ENCODE measurements at places on chromosomes 6 and 20.
A peak's percentile ranks its signal among the peaks of the same experiment; 100 is the strongest.

- no peak for DNase-seq
These were observed 1.9 kb upstream of the SLC35D3 start for GRCh38 chr6:136920216-136920615.

DNA sequence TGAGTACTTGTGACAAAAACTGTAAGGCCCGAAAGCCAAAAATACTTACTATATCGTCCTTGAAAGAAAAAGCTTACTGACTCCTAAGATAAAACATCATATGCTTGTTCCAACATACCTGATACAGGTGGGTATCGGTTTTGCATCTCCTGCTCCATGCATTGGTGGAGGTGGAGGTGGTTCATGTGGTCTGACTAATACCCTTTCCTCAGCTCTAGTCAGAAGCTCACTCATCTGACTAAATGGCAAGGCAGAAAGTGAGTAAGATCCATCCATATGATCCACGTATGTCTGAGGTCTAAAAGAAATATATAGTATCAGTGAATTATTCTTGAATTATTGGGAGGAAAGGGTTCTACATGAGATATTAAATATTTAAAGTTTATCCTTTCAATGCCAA is 76.2 kb downstream of the WASF1 start:
- peak; percentile 12 for DNase-seq

DNA sequence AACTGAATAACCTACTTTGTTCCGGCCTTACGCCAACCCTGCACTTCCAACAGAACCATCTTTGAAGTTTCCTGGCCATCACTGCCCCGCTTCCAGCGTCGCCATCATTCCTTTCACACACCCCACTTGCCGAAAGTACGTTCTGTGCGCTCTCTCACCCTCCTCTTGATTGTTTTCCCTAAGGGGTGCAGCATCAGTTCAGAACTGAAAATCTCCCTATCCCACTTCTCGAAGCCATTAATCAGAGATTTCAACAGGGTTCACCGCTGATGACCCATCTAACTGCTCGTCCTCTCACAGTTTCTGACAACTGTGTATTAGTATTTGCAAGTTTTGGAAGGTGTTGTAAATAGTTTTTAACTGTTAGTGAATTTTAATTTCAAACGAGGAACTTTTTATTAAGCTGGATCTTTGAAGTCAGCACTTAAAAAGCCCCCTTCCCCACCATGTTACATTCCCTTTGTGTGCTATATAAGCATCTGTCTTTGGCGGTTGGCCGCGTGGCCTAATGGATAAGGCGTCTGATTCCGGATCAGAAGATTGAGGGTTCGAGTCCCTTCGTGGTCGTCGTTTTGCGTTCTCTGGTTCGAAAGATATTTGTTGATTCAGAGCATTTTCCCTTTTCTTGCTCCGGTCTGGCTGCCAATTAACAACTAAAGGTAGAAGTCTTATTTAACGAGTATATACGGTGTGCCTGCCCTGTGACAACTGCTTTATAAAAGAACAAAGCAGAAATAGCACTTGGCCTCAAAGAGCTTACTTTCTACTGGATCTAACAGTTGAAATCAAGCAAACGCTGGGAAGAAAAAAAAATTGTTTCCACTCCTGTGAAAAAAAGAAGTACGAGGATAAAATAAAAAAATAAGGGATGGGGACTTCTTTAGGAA is 42.6 kb downstream of the TRIM27 start:
- peak; percentile 28 for DNase-seq

- no peak for DNase-seq
These were observed 100.3 kb downstream of the REV3L start for GRCh38 chr6:111382476-111383294.

- no peak for DNase-seq
These were observed 4.7 kb downstream of the UBE2J1 start for GRCh38 chr6:89347825-89348224.

- no peak for DNase-seq
These were observed 1.1 kb upstream of the MYLK4 start for GRCh38 chr6:2751871-2752270.

- no peak for DNase-seq
These were observed 3.1 kb upstream of the LAMA5 start for GRCh38 chr20:62370115-62370806.

GRCh38 chr20:32971703-32972161 is 32.5 kb downstream of the SUN5 start:
- peak; percentile 41 for DNase-seq

GRCh38 chr6:111171577-111172400 is 84.5 kb downstream of the SLC16A10 start:
- peak; percentile 30 for DNase-seq

DNA sequence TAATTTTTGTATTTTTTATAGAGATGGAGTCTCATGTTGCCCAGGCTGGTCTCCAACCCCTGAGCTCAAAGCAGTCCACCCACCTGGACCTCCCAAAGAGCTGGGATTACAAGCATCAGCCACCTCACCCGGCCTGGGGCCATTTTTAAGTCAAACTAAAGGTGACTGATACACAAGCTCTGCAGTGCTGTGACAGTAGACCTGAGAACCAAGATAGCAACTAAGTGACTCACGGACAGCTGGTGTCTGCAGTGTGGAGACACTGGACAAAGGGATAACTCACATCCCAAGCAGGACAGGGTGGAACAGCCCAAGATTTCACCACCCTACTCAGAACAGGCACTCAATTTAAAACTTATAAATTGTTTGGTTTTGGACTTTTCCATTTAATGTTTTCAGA is 402.5 kb downstream of the CD83 start:
- no peak for DNase-seq

- no peak for DNase-seq
These were observed 13.7 kb upstream of the ZNF831 start for GRCh38 chr20:59149678-59150504.

DNA sequence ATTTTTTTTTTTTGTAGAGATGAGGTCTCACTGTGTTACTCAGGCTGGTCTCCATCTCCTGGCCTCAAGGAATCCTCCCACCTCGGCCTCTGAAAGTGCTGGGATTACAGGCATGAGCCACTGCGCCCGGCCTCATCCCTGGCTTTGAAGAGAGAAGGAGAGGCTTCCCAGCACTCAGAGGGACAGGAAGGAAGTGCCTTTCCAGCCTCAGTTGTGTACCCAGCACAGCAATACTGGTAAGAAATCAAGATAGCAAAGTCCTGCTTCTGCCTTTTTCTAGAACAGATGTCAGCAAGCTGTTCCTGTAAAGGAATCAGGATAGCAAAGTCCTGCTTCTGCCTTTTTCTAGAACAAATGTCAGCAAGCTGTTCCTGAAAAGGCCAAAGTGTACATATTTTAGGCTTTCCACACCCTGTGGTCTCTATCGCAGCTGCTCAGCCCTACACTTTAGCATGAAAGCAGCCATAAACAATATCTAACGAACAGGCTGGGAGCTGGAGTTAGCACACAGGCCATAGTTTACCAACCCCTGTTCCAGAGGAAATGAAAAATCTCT is 6.3 kb upstream of the PLTP start:
- DNase-seq: no peak

- DNase-seq: no peak
These were observed 103.2 kb downstream of the ARMC2 start for GRCh38 chr6:108951351-108951953.

- DNase-seq: no peak
These were observed 34.4 kb upstream of the GCLC start for GRCh38 chr6:53579338-53579737.

GRCh38 chr6:43496370-43497128 is 13.6 kb downstream of the LRRC73 start:
- DNase-seq: no peak

GRCh38 chr6:3894590-3895311 is 45.6 kb downstream of the FAM50B start:
- DNase-seq: no peak

- no peak for DNase-seq
These were observed 74.0 kb upstream of the RALGAPA2 start for GRCh38 chr20:20786428-20786827.

DNA sequence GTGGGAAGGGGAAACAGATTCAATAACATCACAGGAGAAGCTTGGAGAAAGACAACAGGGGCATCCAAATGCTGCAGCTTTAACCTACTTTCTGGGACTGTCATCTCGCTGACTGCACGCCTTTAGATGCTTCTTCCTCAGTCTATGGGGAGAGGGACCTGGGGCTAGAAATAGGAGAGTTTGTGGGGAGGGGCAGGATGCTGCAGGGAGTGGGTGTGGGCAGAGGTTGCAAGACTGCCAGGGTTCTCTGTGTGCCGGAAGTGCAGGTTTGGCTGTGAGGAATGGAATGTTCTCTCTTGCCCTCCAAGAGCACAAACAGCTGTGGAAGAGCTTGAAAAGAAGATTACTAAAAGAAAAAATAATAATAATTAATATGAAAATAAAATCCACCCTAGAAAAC is 93.2 kb downstream of the FOXO3 start:
- DNase-seq: no peak

- no peak for DNase-seq
These were observed 50.6 kb downstream of the GJA10 start for GRCh38 chr6:89944826-89945407.

Measured in GM06990 (cell line).